Ecto neural progenitor cell (in vitro differentiated cells): ENCODE measurements at places on chromosomes 5 and 9.

GRCh38 chr5:89243611-89244010 is 360.6 kb upstream of the MEF2C start:
- no peak for DNase-seq

DNA sequence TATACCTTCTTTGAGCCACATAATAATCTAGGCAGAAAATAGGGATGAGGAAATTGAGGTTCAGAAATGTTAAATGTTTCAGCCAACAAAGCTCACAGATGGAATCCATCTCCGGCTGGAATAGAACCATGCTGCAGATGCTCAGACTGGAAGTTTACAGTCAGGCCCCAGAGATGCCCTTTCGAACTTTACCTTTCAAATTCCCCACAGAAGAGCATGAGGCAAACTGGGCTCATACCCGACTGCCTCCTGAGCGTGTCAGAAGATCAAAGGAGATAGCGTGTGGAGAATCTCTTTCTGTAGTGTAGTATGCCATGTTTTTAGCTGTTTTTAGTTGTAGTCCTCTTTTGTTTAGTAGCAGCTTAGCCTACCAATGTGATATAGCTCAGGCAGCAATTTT is 72.0 kb upstream of the DAP start:
- DNase-seq, result no peak

GRCh38 chr9:136019681-136020060 is 58.5 kb upstream of the UBAC1 start:
- DNase-seq, result no peak

GRCh38 chr9:106936680-106937079 is 73.7 kb downstream of the ZNF462 start:
- DNase-seq, result no peak

GRCh38 chr5:138489683-138490061 is 24.4 kb downstream of the EGR1 start:
- DNase-seq, result no peak
